Activated CD8-positive, alpha-beta memory T cell treated with anti-CD3 and anti-CD28 coated beads, Interleukin-2, amount 10 ng/mL, durations not matched to agents 7 days and 5 days (primary cell): ENCODE measurements at places on chromosomes 3 and 15. TPM values are rescaled to one million over a fixed set of nuclear protein-coding genes. Genes with fewer than 3 reads are reported as not detected.

MAP1A gene
- 3.0 TPM for total RNA-seq

- DNase-seq, result no peak
Measured at GRCh38 chr3:39289107-39289506, 9.3 kb upstream of the CX3CR1 start.

DNA sequence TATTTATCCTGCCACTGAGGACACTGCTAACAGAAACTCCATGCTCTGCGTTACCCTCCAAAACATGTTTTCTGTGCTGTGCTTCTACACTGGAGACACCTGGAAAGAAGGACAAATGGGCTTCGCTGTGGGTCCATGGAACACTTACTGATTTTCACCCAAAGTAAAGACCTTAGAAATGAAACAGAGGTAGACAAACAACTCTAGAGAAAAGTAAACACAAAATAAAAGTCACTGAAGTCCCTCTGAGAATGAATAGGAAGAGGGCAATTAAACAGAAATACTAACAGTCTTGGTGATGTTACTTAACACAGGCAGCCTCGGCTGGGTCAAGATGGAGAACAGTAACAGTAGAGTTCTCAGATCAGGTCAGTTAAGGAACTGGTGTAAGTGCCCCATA lies 6.7 kb upstream of the STIMATE start:
- no peak for DNase-seq

CMC1 gene
- total RNA-seq, result 22.5 TPM

CADPS gene
- not detected for total RNA-seq

- DNase-seq, result no peak
Measured at GRCh38 chr3:18791182-18791581, 357.1 kb upstream of the KCNH8 start.

DNA sequence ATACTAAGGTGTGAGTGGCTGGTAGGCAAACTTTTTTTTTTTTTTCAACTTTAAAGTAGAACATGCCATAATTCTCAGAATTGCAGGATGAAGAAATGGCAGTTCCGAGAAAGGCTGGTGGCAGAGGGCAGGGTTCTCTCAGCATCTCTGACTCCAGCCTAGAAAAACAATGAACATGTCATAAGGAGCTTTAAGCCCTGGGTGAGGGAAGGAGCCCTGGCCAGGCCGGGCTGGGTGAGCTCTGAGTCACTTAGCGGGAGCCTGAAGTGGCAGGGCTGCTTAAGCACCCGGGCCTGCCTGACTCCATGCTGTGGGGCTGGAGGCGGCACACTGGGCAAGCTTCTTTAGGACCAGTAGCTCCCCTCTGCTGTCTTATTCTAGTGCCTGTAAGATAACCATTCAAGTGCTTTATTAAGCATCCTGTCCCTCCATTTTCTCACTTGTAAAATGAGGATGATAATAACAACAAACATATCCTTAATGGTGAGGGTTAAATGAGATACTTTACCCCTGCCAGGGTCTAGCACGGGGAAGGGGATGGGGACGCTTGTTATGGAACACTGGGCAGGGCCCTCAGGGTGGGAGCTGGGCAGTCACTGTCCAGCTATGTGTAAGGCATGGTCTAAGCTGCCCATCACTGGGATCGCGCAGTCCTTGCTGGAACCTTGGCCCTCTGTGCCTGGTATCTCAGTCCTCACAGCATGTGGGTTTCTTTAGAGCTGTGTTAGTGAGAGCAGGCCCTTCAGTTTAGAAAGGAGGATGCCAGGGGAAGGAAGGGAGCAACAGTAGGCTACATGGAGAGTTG lies 18.4 kb downstream of the SMAD6 start:
- DNase-seq, result peak; percentile 74

LIPC gene
- 5.3 TPM for total RNA-seq

IL17RC gene
- 0.30 TPM for total RNA-seq

DNA sequence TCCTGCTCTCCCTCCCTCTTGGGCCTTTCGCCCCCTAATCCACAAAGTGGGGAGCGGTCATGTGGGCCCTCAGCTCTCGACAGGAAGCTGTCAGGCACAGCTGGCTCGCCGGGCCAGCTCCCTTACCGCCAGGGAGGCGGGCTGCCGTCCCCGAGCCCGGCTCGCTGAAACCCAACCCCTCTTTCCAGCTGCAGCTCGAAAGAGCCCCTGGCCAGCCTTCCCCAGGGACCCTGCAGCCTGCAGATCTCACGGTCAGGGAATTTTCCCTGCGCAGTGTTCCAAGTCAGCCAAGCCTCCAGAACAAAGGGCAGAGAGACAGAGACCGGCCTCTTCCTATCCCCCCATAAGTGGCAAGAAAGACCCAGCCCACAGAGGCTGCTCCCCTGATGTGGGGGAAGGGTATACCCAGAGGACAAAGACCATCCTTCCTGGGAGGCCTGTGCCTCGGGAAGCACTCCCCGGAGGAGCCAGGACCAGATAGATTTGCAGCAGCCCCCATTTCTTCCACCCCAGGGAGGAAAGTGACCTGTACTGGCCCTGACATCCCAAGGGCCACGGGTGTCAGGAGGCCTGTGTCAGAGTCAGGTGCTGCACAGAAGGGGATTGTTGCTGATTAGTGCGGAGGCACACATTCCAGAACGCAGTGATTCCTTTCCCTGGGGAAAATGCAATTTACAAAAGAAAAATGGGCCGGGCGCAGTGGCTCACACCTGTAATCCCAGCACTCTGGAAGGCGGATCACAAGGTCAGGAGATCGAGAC lies 32.6 kb downstream of the MAGEF1 start:
- DNase-seq, result no peak

- no peak for DNase-seq
Measured at GRCh38 chr3:123524981-123525380, 59.9 kb downstream of the HACD2 start.

GRCh38 chr3:48656061-48656840 lies 6.4 kb downstream of the CELSR3 start:
- DNase-seq, result peak; percentile 92

DNA sequence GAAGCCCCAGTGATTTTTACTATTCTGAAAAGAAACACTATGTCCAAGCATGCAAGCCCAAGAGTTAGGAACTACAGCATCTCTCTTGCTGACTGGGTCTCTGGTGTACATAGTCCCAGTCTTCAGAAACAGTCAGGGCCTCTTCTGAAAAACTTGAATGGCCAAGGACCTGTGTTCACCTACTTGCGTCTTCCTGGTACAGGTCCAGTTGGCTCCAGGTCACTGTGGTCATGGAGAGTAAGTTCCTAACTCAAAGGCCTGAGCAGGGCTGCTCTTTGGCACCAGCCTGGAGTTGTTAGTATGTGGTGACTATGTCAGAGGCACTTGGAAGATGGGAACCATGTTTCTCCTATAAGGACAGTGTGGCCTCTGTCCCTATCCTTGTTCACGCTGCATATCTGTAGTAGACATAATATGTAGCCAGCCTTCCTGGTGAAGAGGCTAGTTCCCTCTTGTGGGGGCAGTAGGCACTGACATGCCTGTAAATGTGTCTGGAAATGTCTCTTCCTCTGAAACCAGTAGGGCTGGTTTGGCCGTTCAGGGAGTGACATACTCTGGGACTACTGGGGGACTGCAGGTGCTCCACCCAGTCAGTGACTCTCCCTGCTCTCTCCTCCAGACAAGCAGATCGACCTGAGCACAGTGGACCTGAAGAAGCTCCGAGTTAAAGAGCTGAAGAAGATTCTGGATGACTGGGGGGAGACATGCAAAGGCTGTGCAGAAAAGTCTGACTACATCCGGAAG lies 2.6 kb upstream of the RBM15B start:
- no peak for DNase-seq

DNA sequence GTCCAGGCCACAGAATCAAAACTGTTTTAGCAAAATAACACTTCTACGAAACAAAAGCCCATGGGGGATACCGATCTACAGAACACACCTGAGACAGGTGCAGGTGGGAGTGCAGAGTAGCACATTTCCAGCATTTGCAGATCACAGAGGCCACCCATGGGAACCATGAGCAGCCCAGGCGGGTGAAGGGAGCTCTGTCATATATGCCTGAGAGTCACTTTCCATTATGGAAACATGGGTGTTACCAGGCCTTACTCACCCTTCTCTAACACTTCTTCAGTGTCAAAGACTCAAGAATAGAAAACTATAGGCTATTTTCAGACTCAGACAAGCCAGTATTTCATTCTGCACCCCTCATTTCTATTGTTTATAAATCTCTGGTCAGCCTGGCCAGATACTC lies 3.5 kb downstream of the PLA1A start:
- no peak for DNase-seq

- DNase-seq, result no peak
Measured at GRCh38 chr15:49741712-49742111, 120.9 kb downstream of the DTWD1 start.

DNA sequence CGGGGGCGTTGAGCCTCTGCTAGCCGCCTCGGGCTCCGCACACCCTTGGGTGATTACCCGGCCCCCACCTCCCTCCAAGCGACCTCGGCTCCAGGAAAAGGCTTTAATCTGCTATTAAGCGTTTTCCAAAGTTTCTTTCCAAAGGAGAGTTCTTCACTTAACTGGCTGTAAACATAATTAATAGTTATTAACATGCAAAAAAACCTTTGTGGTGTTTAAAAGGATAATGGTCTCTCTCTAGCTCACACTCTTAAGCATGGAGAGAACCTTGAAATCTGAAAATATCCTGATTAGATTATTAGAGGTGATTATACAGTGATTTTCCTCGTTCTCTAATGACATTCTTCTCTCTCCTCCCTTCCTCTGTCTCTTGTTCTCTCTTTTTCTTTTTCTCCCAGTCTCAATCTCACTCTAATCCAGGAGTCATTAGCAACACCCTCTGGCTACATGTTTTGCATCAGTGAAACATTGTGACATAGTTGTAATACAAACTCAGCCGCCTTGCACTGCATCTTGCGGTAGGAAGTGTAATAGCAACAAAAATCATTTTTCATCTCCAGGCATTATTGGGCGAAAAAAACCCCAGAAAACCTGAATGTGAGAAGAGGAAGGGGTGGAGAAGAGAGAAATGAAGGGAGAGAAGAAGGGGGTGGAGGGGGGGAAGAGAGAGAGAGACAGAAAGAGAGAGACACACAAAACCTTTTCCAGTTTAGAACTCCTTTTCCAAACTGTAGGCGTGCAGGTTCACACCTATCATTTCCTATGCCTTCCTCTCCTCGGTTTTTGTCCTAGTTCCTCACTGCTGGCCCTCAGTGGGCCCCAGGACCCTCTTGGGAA lies 24.4 kb downstream of the NR2F2 start:
- DNase-seq, result no peak

- DNase-seq, result no peak
Measured at GRCh38 chr3:2023959-2024358, 74.7 kb upstream of the CNTN4 start.
